ENCODE measurements at places on chromosomes 1 and 21. TPM values are rescaled to one million over a fixed set of nuclear protein-coding genes. Genes with fewer than 3 reads are reported as not detected.
A peak's percentile ranks its signal among the peaks of the same experiment; 100 is the strongest.

GRCh38 chr1:2980849-2981248 lies 40.4 kb upstream of the ACTRT2 start:
- peaks cover 33% of the 10 kb centered on the region for H3K27me3 ChIP-seq
- H3K36me3 ChIP-seq = no peaks in the 10 kb centered on the region
- DNase-seq = no peak
- no peaks in the 10 kb centered on the region for H3K4me1 ChIP-seq

GRCh38 chr21:38236232-38236631 lies 20.6 kb upstream of the KCNJ15 start:
- H3K4me3 ChIP-seq = no peak overlapping the region
- no peaks in the 10 kb centered on the region for H3K4me1 ChIP-seq
- no peaks in the 10 kb centered on the region for H3K27me3 ChIP-seq

DNA sequence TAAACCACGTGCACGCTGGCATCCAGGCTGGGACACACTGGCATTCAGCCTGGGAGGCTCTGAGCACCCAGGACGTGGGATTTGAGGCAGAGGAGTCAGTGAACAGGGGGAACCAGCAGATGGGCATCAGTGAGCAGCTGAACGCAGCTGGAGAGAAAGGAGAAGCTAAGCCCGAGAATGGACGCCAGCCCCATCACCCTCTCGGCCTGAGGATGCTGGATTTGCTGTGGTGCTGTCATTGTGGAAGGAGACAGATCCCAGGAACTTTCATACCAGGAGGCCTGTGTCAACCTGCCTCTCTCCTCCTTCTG lies 132.8 kb downstream of the PGBD5 start:
- no peak overlapping the region for H3K4me3 ChIP-seq
- DNase-seq = no peak
- H3K36me3 ChIP-seq = no peaks in the 10 kb centered on the region
- H3K4me1 ChIP-seq = no peaks in the 10 kb centered on the region

DNA sequence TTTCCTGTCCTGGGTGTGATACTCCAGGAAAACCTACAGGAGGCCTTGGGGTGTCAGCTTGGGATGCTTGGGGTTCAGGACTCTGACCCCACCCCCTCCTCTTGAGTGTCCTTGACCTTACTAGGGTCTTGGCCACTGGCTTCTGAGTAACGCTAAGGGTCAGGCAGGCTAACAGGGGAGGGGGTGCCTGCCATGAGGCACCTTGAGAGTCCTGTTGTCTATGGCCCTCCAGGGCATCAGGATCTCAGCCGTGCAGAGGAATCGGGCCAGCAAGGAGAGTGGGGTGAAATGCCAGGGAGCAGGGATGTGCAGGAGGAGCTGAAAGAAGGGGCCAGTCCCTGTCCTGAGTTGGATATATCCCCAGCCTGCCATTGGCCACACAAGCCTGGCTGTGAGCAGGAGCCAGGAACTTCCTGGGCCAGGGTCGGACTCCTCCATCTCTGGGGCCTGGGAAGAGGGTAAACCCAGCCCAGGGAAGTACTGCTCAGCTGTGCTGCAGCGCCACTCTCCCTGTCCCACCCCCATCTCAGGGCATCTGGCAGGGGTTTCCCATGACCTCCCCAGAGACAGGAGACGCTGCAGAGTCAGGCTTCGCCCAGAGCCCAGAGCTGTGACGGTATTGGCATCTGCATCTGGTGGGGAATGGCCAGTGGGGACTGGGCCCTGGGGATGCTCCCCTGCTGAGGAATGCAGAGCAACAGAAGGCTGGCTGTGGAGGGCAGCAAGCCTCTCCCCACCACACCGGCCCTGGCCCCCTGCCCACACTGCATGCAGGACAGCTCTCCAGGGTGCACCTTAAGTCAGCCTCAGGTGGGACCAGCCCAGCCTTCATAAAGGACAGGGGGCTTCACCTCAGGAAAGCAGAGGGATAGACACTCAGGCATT lies 6.3 kb downstream of the KIF21B start:
- H3K27ac ChIP-seq = no peak overlapping the region
- no peaks in the 10 kb centered on the region for H3K36me3 ChIP-seq
- H3K4me3 ChIP-seq = no peak overlapping the region
- peak; percentile 62 for DNase-seq

GRCh38 chr1:43708002-43708410 lies 670 bp downstream of the ST3GAL3 start:
- H3K4me1 ChIP-seq = peaks cover 20% of the 10 kb centered on the region
- H3K27ac ChIP-seq = peak overlapping the region; percentile 75
- no peak for DNase-seq
- peak overlapping the region; percentile 81 for H3K4me3 ChIP-seq
- no peaks in the 10 kb centered on the region for H3K27me3 ChIP-seq
- H3K36me3 ChIP-seq = peaks cover 27% of the 10 kb centered on the region

DNA sequence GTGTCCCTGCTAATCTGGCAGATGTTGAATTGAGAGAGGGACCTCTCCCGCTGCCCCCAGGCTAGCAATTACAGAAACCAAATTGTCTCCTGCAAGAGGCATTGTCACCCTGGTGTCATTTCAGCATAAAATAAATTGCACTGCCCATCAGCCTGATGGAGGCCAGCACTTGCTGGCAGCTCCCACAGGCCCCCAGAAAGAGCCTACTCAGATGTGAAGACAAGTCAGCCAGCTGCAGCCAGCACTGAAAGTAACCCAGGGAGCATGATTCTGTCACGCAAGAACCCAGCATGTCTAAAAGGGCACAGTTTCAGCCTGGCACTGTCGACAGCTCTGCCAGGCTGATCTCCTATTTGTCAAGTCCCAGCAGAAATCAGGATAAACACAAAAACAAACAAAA lies 110.3 kb upstream of the CTTNBP2NL start:
- no peaks in the 10 kb centered on the region for H3K36me3 ChIP-seq
- no peaks in the 10 kb centered on the region for H3K4me1 ChIP-seq
- H3K4me3 ChIP-seq = no peak overlapping the region
- no peaks in the 10 kb centered on the region for H3K27me3 ChIP-seq
- no peak overlapping the region for H3K27ac ChIP-seq

DNA sequence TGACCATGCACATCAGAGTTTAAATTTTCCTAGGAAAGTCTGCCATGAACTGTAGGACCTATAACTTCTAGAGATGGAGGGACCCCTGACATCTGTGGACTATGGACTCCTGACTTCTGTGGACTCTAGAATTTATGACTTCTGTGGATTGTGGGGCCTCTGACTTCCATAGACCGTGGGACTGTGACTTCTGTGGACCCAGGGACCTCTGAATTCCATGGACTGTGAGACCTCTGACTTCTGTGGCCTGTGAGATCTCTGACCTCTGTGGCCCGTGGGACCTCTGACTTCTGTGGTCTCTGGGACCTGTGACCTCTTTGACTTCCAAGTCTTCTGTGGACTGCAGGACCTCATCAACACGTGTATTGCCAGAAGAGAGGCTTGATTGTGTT lies 36.7 kb downstream of the PEX14 start:
- H3K4me1 ChIP-seq = peaks cover 92% of the 10 kb centered on the region
- no peaks in the 10 kb centered on the region for H3K36me3 ChIP-seq
- no peaks in the 10 kb centered on the region for H3K27me3 ChIP-seq
- no peak overlapping the region for H3K4me3 ChIP-seq
- peak overlapping the region; percentile 71 for H3K27ac ChIP-seq

DNA sequence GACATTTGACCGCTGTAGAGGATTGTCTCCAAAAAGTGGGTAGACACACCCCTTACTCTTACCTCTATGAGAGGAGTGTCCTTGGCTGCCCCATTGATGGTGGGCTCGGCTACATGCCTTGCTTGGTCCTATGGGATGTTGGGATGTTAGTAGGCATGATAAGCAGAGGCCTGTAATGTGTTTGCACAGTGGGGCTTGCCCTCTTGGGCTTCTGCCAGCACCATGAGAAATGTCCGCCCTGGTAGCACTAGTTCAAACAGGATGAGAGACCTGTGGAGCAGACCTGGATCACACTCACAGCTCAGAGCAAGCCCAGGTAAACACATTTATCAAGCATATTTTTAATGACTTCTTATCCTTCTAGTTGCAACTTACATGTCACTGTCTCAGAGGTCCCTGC lies 54.2 kb downstream of the SH3GLB1 start:
- H3K27me3 ChIP-seq = no peaks in the 10 kb centered on the region
- H3K4me3 ChIP-seq = no peak overlapping the region
- H3K27ac ChIP-seq = no peak overlapping the region
- no peaks in the 10 kb centered on the region for H3K36me3 ChIP-seq
- DNase-seq = peak; percentile 45

GRCh38 chr1:54566438-54567141 lies 18.6 kb downstream of the ACOT11 start:
- H3K36me3 ChIP-seq = no peaks in the 10 kb centered on the region
- H3K27ac ChIP-seq = no peak overlapping the region
- H3K27me3 ChIP-seq = no peaks in the 10 kb centered on the region
- no peak for DNase-seq

GRCh38 chr1:43913666-43914360 lies 19.8 kb upstream of the ARTN start:
- H3K4me1 ChIP-seq = no peaks in the 10 kb centered on the region
- no peak overlapping the region for H3K4me3 ChIP-seq
- H3K36me3 ChIP-seq = no peaks in the 10 kb centered on the region
- H3K27ac ChIP-seq = no peak overlapping the region
- H3K27me3 ChIP-seq = no peaks in the 10 kb centered on the region
- DNase-seq = no peak

GRCh38 chr1:55276671-55277376 lies 61.7 kb upstream of the USP24 start:
- no peaks in the 10 kb centered on the region for H3K27me3 ChIP-seq
- H3K27ac ChIP-seq = no peak overlapping the region
- no peak overlapping the region for H3K4me3 ChIP-seq
- no peaks in the 10 kb centered on the region for H3K36me3 ChIP-seq
- peaks cover 15% of the 10 kb centered on the region for H3K4me1 ChIP-seq

- DNase-seq = peak; percentile 53
- no peak overlapping the region for H3K27ac ChIP-seq
- H3K36me3 ChIP-seq = no peaks in the 10 kb centered on the region
Observed at GRCh38 chr1:179706339-179706941, 36.7 kb upstream of the FAM163A start.

DNA sequence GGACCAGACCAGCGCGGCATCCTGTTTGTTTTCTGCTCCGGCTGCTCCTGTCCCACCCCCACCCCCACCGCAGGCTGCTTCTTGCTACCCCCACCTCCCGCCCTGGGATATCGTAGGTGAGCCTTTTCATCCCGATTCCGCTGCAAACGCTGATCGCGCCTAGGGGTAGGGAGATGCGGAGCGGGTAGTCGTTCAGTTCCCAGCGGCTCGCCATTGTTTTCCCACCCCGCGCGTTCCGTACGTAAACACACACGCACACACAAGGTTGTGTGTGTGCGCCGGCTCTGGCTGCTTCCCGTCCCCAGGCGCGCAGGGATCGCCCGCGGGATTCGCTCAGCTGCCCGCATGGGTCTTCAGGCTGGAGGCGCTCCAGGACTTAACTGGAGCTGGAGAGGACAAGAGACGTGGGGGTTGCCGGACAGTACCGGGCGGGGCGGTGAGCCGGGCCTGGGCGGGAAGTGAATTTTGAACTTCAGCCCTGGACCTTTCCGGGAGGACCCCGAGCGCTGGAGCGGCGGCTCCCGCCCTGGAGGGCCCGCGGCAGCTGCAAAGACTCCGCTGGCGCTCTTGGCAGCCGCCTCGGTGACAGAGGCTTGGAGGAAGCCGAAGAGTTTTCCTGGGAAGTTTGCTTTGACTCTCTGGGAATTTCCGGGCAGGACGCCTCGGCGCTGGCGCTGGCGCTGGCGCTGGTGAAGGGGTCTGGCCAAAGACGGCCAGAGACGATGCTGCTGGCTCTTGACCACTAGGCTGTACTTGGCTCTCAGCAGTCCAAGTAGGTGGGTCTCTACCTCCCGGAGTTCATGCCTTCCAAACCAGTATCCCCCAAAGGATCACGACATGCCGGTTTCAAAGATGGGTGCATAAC lies 1.6 kb downstream of the SOX13 start:
- peak overlapping the region; percentile 69 for H3K4me3 ChIP-seq
- DNase-seq = peak; percentile 58
- H3K27me3 ChIP-seq = peaks cover 11% of the 10 kb centered on the region
- peaks cover 70% of the 10 kb centered on the region for H3K4me1 ChIP-seq
- no peaks in the 10 kb centered on the region for H3K36me3 ChIP-seq

- H3K4me1 ChIP-seq = no peaks in the 10 kb centered on the region
- H3K4me3 ChIP-seq = no peak overlapping the region
- DNase-seq = no peak
- H3K27ac ChIP-seq = no peak overlapping the region
- no peaks in the 10 kb centered on the region for H3K27me3 ChIP-seq
- no peaks in the 10 kb centered on the region for H3K36me3 ChIP-seq
Observed at GRCh38 chr1:182784556-182785171, 4.9 kb upstream of the NPL start.

DNA sequence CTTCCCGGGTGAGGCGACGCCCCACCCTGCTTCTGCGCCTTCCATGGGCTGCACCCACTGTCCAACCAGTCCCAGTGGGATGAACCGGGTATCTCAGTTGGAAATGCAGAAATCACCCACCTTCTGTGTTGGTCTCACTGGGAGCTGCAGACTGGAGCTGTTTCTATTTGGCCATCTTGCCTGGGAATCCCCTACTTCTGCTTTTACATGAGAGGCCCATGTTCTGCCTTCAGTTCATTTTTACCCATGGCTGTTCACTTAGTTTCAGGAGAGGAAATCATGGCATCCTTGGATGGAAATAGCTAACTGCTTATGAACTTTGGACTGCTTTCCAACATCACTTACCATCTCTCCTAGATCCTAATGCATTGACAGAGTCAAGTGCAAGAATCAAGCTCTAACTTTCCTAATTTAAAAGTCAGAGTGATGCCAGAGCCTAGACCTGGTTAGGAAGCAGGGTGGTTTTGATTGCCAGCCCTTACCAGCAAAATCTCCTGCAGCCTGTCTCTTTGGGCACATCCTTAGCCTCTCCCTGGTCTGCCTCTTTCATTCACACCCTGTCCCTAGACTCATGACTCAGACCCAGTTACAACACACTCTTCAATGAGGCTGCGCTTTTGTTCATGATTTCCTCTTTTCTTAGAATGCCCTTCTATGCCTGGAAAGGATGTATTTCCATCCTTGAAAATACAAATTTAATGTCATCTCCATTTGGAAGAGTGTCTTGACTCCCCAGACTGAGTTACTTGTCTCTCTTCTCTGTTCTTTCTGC lies 137.2 kb downstream of the KCTD3 start:
- no peaks in the 10 kb centered on the region for H3K27me3 ChIP-seq
- no peak overlapping the region for H3K27ac ChIP-seq
- no peak for DNase-seq
- H3K4me1 ChIP-seq = no peaks in the 10 kb centered on the region
- no peak overlapping the region for H3K4me3 ChIP-seq

DNA sequence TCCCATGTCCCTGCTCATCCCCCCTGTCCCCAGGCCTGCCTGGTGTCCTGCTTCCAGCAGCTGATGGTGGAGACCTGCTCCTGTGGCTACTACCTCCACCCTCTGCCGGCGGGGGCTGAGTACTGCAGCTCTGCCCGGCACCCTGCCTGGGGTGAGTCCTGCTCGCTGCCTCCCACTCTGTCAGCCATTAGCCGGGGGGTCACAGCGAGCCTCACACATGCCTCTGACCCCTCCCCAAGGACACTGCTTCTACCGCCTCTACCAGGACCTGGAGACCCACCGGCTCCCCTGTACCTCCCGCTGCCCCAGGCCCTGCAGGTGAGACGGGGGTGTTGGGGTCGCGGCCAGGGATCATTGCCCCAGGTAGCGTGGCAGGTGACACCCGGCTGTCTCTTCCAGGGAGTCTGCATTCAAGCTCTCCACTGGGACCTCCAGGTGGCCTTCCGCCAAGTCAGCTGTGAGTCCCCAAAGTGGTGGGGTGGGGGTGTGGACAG lies 10.0 kb downstream of the SCNN1D start:
- H3K4me3 ChIP-seq = no peak overlapping the region
- H3K36me3 ChIP-seq = peaks cover 4% of the 10 kb centered on the region
- H3K27ac ChIP-seq = no peak overlapping the region
- DNase-seq = peak; percentile 87
- peaks cover 27% of the 10 kb centered on the region for H3K4me1 ChIP-seq

The TGFB2 gene
- polyA plus RNA-seq = 2.3 TPM

The PLD5 gene
- not detected for polyA plus RNA-seq

The CHODL gene
- polyA plus RNA-seq = not detected

The RNU1-4 gene
- polyA plus RNA-seq = not detected

The OR13G1 gene
- not detected for polyA plus RNA-seq

The SAMD13 gene
- polyA plus RNA-seq = 6.5 TPM

The ADAMTS4 gene
- polyA plus RNA-seq = 1.1 TPM

Data from stomach (tissue), 19 donors.